NCI-H446 (cell line): ENCODE measurements at places on chromosomes 3 and 15.

DNA sequence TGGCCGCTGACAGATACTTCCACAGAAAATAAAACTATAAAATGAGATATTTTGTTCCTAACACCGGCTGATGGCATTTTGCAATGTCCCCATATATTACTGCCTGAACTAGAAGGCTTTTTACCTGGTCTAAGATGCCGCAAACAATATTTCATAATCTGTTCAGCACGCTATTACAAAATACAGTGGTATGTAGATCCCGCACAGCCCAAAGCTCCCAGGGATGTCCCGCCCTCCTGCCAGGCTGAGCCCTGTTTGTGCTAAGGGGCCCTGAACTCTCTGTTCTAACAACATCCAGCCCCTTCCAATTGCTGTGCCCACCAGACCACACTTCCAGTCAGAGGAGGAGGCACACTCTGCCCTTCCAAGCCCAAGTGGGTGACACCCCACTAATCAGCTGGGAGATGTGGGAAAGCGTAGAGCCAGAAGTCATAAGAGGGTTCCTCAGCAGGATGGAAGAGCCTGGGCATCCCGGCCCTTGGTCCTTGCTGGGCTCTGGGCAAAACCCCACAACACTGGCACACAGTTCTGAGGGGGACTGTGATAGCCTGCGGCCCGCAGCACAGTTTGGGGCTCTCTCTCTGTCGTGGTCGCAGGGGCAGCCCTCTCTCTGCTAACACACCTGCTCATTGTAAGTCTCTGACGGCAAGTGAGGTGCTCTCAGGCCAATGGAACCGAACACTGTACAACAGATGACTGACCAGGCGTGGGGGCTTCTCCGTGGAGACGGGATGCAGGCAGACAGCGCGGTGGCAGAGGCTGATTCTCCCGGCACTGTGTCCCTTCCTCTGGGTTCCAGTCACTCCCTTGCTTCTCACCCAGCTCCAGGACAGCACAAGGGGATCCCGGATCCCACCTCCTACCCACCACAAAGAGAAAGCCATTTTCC lies 55.2 kb downstream of the PCSK6 start:
- no peak for DNase-seq

- peak; percentile 10 for DNase-seq
Measured at GRCh38 chr3:183085634-183086390, 13.5 kb downstream of the MCCC1 start.

DNA sequence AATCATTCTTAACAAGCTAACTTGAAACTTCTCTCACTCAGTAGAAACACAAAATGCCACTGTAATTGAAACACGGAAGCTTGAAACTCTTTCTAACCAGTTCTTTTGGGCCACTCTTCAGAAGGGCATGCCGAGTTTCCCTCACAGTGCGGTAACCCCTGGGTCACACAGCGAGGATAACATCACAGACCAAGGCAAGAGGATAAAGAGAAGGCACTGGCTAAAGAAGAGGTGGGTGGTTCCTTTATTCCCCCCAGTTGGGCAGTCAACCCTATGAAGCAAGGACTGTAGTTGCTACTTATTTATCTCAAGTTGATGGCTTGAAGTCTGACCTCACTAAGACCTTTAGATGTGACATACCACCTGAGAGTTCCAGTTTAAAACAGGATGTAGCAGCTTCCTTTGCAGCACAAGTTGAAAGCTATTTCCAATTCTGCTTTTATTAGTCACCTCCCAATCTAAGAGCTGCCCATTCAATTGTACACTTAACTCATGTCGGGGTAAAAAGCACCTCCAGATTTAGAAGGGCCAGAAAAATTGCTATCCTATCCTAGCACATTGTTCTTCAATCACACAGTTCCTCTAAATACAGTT lies 272.4 kb downstream of the TIGIT start:
- DNase-seq: no peak

- DNase-seq: peak; percentile 48
Measured at GRCh38 chr3:157441102-157441624, 4.5 kb downstream of the PTX3 start.

DNA sequence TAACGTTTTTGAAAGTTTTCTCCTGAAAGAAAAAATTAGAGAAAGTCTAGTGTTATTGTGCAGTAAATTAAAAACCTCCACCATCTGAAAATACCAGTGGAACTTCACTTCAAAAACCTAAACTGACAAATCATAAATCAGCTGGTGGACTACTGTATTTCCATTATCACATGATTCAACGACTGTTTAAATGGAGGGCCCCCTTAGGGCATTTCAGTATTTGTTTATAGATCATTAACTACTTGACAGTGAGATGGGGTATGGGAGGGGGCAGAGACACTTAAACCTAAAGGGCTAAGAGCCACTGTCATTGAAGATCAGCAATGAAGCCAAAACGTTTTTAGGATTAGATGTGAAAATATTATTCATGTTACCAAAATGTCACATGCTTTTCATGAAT lies 8.8 kb upstream of the C15orf61 start:
- DNase-seq: no peak

GRCh38 chr3:81087607-81088006 lies 673.8 kb downstream of the GBE1 start:
- DNase-seq: no peak

- peak; percentile 73 for DNase-seq
Measured at GRCh38 chr15:45187894-45188830, at the start of gene SHF. SHF (minus strand) TSS chr15:45187966; CDS start chr15:45187951, 15 bp downstream.

DNA sequence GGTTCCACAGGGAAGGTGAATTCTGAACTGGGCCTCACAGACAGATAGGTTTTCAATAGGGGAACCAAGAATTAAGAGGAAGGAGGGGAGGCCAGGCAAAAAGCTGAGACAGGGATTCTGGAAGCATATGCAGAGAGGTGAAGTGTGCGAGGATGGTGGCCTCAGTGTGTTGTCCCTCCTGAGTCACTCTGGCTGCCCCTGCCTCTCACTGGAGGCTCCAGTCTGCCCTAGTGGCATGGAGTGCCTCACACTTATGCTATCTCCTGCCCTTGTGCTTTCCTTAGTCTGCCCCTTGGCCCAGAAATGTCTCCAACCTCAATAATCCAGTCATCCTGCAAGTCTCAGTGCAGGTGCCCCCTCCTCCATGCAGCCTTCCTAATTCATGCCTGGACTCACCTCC lies 32.2 kb upstream of the RBP1 start:
- no peak for DNase-seq

DNA sequence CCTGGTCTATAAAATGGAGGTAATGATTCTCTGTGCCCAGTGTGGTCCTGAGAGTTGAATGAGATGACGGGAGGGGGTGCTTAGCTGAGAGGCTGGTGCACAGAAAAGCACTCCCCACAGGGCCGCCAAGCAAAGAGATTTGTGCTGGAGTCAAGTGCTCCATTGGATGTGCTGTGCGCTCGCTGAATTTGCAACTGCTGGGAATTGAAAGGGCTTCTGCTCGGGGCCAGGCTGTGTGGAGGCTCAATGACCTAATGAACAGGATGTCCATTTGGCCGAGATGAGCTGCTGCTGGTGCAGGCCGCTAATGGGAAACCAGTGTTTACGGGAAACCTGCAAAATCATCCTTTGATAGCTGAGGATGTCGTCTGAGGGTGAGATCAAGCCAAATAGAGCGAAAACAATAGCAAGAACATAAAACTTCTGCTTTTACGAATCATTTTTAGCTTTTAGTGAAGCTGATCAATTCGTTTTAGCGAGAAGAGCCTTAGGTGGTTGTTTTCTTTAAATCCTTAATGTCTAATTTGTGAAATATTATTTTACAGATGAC lies 211.7 kb downstream of the GABRG3 start:
- no peak for DNase-seq

DNA sequence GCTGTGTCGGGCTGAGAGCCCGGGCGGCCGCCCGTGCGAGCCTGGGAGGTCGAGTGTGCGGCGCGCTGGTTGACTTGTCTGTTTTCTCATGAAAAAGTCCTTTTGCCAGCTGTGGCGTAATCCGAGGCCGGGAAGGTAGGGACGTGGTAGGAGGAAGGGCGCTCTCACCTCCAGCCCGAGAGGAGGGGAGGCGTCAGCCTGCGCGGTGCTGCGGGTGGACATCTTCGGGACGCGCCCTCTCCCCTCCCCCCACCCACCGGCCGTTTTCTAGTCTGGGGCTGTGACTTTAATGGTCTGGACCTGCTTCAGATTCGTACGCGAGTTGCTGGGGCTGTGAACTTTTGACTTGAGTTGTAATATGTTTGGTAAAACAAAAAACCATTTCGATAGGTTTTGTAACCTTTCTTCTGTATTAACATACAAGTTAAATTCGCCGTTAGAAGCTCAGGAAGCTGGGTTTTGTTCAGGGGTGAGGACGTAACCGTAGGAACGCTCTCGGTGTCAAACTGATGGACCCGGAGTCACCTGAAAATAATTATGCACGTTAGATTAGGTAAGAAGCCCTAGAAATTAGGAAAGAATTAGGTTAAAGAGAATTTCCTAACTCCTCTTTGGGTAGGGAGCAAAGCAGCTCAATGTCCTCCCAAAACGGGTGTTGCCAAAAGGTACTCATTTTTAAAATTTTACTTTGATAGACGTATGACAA lies 762 bp downstream of the NCK1 start:
- no peak for DNase-seq

DNA sequence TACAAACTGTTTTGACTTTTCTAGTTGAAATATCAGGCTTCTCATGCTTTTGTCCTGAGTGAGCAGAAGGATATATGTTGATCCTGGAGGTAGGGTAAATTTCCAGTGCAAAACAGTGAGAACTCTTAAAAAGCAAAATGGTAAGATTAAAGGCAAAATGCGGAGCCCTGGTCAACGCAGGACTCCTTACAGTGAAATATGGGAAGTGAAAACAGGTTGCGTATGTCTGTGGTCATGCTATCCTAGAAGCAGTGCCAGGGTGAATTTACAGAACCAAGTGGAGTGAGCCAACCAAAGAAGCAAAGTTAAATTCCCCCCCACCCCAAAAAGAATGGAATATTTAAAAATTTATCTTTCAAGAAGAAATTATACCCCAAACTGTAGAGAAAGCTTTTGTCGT lies 256.4 kb downstream of the NR2F2 start:
- no peak for DNase-seq

DNA sequence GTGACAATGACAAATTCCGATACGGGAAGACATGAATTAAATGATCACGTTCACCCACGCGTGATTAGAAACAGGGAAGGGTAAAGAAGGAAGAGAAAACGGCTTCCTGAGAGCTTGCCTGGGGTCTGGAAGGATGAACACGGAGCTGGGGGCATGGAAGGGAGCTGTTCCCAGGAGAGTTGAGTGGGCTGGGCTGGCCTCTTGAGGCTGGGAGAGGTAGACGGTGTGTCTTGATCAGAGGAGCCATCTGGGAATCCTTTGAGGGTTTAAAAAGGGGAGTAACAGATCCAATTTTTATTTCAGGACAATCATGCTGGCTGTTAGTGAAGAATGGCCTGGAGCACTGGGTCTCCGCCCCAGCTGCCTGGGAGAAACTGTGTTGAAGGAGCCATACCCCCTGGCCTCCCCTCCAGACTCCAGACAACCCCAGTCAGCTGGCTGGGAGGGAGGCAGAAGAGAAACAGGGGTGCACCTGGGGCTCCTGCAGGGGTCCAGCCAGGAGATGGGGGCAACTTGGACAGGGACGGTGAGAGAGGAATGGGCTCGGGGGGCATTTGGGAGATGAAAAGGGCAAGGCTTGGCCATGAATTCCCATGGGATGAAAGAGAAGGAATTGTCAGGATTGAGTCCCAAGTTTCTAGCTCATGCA lies 53.6 kb upstream of the CGNL1 start:
- no peak for DNase-seq

GRCh38 chr3:64813326-64813725 lies 125.5 kb upstream of the ADAMTS9 start:
- DNase-seq: no peak
